ENCODE measurements at places on chromosomes 1 and 21.

DNA sequence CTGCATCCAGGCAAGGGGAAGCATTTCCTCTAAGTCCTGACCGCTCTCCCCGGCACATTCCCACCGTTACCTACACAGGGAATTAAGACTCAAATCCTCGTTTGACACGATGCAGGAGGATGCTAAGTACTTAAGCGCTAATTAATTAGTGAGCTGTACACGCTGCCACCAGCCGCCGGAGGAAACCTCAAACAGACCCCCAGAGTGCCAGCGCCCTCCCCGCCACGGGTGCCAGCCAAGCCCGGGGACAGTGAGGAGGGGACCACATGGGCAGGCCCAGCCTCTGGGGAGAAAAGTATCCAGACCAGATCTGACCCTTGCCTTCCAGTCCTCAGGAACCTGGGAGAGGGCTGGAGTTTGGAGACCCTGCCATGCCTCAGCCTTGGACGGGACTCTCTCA lies 17.4 kb upstream of the CASZ1 start:
- no peak for DNase-seq

DNA sequence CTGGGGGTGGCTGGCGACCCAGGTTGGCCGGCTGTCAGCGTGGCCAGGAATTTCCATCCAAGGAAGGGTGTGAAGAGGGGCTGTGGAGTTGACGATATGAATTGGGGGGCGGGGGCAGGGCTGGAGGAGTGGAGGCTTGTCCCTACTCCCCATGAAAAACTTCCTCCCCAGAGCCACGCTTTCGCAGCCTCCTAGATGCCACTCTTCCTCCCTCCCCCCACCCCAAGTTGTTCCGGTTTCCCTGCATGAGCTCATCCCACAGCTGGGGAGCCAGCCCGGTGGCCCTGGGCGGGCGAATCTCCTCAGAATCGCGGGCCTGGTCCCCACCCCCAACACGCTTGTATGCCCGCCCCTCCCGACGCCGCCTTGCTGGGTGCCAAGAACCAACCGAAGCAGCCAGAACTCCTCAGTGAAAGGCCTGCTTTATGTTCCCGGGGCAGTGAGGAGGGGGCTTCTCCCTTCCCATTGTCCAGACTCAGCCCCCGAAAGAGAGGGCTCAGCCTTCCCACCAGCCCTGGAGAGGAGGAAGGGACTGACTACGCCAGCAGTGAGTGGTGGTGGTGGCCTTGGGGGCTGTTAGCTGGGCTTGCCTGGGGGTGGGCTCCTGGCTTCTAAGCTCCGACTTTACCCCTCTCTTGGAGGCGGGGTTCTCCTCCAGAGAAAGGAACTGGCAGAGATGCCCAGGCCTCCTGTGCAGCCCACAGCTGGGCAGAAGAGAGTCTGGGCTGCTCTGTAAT lies 1.8 kb upstream of the CSMD2 start:
- DNase-seq: no peak

GRCh38 chr1:59814180-59814900 lies 409 bp upstream of the HOOK1 start:
- DNase-seq: no peak

GRCh38 chr1:217535601-217536377 lies 95.1 kb downstream of the GPATCH2 start:
- no peak for DNase-seq

Data from coronary artery (tissue), 2 donors.